ENCODE measurements at places on chromosomes 13 and 19.

- no peak for DNase-seq
These were observed 29.8 kb upstream of the SPACA7 start for GRCh38 chr13:112346173-112346898.

GRCh38 chr19:47190167-47190727 lies 40.8 kb downstream of the BBC3 start:
- DNase-seq, result peak; percentile 50

DNA sequence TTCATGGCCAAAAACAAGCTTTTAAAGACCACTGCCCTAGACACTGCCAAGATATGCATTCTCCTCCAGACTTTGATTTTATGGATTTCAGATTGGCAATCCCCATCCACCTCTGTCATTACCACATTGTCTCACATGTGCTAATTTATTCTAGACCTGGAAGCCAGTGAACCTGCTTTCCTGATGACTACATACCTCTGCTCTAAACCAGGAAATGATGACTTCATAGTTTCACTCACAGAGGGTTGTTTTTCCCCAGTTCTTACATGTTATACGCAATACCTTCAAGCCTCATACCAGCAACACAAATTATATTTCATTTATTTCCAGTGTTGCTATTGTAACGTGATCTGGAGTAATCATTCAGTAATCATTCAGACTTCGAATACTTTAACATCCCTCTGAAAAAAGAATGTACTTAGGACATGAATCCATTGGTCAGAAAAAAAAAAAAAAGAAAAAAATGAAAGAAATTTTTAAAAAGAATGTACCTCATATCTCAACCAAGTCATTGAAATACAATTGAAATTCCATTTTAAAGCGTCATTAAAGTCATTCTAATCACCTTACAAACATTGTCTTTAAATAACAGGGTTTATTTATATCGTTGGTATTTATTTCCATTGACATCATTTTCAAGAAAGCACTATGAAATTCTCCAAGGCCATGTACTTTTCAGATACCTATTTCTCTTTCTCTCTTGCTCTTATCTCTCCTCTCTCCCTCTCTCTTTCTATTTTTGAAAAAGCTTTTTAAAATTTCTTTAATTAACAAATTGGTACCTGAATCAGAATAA lies 33.4 kb upstream of the KLF5 start:
- no peak for DNase-seq

- DNase-seq, result no peak
These were observed 134.5 kb downstream of the LMO7 start for GRCh38 chr13:75770592-75771011.

DNA sequence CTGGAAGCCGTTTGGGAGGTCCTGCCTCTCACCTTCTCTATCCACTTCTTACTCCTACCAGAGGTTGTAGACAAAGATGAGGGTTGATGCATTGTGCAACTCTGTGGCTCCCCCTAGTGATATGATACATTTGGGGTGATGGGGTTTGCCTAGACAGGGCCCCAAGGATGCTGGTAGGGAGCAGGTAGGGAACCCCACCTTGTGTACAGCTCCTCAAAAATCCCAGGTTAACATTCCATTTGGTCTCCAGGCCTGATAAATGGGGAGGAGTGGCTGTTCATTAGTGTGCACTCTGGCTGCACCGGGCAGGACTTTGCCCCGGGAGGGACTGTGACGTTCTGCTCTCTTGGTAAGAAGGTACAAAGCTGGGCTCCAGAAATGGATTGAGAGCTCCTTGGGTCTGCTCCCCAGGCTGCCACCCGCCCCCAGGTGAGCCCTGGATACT lies 19.2 kb downstream of the SIGLEC8 start:
- DNase-seq, result peak; percentile 38

GRCh38 chr19:850221-850978 lies 1.7 kb upstream of the ELANE start:
- DNase-seq, result no peak

GRCh38 chr19:18441804-18442788 lies 4.2 kb upstream of the ISYNA1 start:
- peak; percentile 51 for DNase-seq

DNA sequence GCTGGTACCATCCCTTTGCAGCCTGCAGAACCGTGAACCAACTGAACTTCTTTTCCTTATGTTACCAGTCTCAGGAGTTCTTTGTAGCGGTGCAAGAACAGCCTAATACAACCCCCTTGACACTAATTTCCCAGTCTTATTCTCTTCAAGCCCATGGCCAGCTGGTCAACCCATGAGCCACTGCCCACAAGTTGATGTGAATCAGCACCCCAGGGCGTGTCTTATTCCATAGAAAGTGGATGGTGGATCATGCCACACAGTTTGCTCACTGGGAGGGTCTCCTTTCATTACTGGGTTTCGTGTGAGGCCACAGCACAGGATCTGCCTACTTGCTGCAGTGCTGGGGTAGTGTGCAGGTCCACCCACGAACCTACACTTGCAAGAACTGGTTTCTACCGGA lies 27.0 kb downstream of the TEX29 start:
- DNase-seq, result no peak

GRCh38 chr13:62309904-62310303 lies 894.3 kb upstream of the PCDH20 start:
- no peak for DNase-seq

DNA sequence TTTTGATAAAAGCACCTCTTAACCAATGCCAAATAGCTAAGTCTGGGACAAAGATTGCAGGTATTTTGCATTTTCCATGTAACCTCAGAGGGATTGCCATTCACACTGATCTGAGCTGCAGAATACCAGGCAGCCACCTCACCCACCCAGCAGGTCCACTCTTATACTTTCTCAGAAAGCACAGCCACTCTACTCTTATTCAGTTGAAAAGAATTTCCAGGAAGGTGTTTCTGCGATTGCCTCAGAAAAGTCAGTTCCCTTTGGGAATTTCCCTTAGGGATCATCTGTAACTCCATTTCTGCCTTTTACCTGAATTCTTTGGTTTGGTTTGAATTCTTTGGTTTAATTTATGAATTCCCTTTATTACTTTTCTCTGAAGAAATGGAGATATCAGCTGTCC lies 904 bp upstream of the ALOX5AP start:
- no peak for DNase-seq

- no peak for DNase-seq
These were observed 625.3 kb upstream of the PRR20A start for GRCh38 chr13:56515441-56515840.

DNA sequence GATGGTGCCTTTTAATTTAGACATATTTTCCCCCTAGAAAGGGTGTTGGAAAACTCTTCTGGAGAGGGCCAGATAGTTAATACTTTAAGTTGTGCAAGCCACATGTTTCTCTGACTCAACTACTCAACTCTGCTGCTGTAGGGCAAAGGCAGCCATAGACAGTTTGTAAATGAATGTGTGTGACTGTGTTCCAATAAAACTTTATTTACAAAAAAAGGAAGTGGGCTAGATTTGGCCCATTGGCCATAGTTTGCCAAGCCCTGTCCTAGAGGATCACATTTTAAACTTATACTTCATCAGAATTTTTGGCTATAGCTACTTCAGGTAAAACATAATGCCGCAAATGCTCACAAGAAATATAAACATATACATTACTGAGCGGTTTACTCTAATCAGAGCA lies 306.3 kb upstream of the MAB21L1 start:
- no peak for DNase-seq

DNA sequence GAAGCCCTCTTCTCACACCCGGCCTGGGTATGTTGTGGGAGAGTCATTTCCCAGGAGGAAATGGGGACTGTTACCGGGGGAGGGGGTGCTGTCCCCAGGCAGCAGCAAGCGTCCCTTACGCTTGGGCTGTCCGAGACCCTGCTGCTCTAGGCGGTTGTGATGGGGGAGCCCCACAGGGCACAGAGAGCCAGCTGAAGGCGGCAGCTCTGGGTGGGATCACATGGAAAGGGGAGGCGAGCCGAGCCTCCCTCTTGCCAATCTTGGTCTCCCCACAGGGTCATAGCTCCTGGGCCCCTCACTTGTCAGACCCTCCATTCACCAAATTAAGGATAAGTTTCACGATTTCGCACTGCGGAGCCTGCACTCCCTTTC lies 22.0 kb downstream of the EPN1 start:
- DNase-seq, result no peak

GRCh38 chr19:27392027-27392632 lies 1820.8 kb downstream of the UQCRFS1 start:
- no peak for DNase-seq

DNA sequence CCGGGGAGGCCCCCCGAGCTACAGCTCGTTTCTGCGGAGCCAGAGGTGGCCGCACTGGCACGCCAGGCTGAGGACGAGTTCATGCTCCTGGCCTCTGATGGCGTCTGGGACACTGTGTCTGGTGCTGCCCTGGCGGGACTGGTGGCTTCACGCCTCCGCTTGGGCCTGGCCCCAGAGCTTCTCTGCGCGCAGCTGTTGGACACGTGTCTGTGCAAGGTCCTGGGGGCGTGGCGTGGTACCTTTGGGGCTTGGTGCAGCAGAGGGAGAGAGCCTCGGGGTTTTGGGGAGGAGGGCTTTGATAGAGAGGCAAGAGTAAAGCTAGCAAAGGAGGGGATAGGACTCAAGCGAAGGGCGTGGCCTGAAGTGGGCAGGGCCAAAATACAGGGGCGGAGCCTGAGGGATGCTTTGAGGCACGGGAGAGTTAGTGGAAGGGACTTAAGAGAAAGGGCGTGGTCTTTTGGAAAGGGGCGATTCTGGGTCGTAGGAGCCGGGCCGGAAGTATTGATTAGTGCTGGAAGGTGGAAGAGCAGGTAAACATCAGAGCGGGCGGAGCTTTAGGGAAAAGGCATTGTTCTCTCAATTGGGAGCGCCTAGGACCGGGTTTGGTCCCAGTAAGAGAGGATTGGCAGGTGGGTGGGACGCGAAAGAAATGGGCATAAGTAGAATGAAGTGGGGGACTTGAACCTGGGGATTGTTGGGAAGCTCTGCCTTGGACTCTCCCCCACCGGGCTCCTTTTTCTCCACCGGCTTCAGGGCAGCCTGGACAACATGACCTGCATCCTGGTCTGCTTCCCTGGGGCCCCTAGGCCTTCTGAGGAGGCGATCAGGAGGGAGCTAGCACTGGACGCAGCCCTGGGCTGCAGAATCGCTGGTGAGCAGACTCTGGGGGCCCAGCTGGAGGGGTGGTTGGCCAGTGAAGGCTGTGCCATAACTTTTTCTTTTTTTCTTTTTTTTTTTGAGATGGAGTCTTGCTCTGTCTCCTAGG lies 1.2 kb downstream of the PPM1N start:
- peak; percentile 78 for DNase-seq

DNA sequence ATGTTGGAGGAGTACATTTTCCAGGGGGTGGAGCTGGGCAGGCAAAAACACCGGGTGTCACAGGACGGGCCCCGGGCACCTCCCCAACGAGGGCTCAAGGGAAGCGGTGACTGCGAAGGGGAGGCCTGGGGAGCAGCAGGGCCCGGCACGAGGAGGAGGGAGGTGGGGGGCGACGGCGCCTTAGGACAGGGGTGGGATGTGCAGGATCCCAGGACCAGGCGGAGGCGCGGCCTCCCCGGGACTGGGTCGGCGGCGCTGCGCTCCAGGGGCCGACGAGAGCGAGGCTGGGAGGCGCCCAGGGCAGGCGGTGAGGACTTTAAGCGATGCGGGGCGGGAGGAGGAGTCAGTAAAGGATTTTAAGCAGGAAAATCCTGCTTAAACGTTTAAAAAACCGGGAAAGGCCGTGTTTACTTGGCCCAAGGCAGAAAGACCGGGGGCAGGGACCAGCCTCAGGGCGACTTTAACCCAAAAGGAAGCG lies 427 bp downstream of the ZNF160 start:
- DNase-seq, result no peak

- no peak for DNase-seq
These were observed 964 bp downstream of the PAK4 start for GRCh38 chr19:39126312-39127187.
